ENCODE measurements at places on chromosomes 11 and 22. TPM values are rescaled to one million over a fixed set of nuclear protein-coding genes. Genes with fewer than 3 reads are reported as not detected.

KLHL35 gene
- total RNA-seq = not detected

YPEL4 gene
- total RNA-seq = 2.1 TPM

KRTAP5-9 gene
- total RNA-seq = not detected

KRTAP5-10 gene
- total RNA-seq = not detected

C11orf52 gene
- total RNA-seq = 11.8 TPM

MUC2 gene
- total RNA-seq = not detected

CTR9 gene
- 34.0 TPM for total RNA-seq

PDGFD gene
- 5.7 TPM for total RNA-seq

DEPDC7 gene
- 6.0 TPM for total RNA-seq

MCM5 gene
- total RNA-seq = 131 TPM

AMOTL1 gene
- 45.9 TPM for total RNA-seq

INS gene
- not detected for total RNA-seq
